ENCODE measurements at places on chromosomes 3 and 15.

DNA sequence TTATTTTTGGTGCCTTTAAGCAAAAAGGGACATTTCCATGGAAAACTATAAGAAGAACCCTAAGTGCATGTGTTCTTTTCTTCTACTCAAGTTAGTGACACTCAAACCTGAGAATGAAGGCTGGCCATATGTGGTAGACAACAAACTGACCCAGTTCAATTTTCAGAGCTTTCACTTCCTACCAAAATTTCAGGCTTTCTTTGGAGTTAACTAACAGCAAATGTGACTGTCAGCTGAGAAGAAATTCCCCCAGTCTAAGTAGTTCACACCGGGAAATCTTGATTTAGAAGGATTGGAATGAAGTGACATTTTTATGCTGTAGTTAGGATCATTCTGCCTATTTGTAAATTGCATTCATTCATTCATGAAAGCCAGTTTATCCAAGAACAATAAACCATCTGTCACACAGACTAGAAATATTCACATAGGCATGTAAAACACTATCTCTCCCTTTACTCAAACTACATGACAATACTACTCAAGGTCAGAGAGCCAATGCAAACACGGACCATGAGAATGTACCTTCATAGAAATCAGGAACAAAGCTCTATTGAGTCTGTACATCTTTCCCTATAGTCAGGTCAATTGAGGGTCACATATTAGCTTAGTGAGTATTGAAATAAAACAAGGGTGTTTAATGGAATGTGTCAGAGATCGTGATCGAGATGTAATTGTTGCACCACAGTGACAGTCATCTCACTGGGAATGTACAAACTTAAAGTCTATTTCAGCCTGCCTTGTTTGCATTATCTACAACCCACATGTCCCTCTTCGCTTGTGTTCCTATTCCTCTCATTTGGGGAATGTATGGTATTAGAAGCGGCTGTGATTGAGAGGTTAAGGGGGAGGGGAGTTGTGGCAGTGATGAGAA is 113.8 kb upstream of the TGFBR2 start:
- no peak for DNase-seq

DNA sequence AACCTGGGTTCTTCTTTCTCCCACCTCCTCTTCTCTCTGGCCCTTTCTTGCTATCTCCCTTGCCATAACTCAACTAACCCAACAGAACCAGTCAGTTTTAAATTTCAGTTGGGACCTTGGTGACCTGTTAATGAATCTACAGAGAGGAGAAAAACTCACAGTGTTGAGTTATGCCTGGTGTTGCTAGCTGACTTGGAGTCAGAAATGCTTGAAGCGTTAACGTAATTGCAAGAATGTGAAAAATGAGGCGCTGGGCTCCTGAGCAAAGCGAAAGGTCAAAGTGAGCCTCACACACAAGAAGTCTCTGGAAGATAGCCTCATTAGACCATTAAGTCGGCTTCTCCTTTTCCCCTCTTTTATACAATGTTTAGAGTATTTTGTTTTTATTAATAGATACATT is 18.4 kb downstream of the MEIS2 start:
- no peak for DNase-seq

- no peak for DNase-seq
Observed at GRCh38 chr15:73139041-73139743, 86.9 kb downstream of the NEO1 start.

GRCh38 chr3:117063930-117064329 is 354.4 kb downstream of the TUSC7 start:
- DNase-seq = no peak

DNA sequence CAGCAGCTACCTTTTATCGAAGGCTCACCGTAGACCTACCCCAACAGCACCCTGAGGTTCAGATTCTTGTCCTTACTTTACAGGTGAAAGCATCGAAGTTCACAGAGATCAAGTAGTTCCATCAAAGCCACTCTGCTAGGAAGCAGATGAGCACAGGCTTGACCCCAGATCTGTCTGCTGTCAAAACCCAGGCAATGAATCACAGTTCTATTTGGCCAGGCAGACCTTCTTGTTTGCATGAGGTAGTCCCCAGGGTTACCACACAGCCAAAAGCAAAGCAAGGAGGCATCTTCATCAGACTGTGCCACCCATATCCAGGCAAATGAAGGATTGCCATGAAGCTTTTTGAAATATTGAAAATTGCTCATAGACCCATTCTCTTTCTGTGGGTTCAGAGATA is 33.0 kb downstream of the HES1 start:
- no peak for DNase-seq

DNA sequence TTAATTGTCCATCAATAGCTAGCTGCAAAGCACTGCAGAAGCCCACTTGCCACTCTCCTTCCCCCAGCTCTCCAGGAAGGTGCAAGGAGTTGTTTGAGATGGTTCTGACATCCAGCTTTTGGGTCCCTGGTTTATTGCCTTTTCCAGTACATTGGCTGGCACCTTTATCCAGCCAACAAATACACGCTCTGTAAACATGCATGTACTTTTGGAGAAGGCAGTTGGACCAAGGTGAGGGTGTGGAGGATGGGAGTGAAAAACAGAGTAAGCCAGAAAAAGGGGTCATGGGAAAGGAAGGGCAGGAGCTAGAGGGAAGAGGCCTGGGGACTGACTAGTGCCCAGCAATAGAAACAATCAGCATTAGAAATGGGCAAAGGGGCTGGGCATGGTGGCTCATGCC is 102.7 kb downstream of the CGNL1 start:
- no peak for DNase-seq

DNA sequence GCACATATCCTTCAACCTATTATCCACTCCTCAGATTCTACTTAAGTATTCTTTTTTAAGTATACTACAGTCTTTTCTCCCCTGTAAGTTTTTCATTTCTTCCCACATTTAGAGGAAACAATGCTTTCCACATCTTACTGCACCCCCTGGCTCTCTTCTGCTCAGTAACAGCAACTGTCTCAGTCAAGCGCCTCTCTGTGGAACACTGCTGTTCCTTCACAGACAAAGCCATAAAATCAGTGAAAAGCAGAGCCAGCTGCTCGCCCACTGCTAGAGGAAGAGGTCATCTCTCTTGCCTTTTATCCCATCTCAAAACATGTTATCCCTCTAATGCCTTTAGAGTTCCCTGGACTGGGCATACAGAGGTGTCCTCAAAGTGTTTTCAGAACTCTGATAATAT is 24.8 kb downstream of the SERP1 start:
- DNase-seq = no peak

DNA sequence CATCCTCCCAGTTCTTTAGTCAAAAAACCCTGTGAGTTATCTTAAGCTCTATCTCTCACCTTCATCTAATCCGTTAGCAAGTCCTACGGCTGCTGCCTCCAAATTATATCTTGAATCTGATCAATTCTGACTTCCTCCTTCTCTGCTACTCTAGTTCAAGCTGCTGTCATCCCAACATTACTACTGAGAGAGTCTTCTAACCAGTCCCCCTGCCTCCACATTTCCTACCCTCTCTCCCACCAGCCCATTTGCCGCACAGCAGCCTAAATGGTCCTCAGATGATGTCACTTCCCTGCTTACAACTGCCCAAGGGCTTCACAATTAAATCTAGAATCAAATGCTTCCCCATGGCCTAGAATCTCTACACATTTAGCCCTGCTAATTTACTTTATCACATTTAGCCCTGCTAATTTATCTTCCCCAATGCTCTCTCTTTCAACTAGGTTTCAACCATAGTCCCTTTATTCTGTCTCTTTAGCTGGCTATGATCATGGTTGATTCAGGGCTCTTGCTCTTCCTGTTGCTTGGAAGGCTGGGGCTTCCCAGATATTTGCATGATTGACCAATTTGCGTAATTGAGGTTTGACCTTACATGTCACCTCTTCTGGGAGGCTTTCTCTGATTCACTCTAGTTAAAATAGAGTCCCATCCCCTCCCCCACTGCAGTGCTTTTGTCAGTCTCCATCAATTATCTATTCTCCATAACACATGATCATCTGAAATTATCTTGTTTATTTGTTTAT is 11.0 kb upstream of the ARL14 start:
- DNase-seq = no peak

DNA sequence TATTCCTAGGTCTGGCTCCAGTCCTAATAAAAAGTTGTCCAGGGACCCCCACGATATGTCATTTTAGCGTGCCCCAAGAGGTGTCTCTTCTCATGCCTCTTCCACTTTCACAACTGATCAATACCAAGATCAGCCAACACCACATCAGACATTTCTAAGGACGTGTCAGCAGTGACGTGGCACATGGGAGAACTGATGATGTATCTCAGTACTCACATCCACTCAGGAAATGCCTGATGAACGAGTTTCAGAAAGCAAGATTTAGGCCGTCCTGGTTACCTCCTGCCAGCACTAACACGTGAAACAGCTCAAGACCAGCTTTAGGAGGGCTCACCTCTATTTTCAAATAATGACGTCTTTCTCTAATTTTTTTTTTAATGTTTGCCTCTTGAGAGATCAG is 19.6 kb downstream of the VGLL4 start:
- peak; percentile 32 for DNase-seq

DNA sequence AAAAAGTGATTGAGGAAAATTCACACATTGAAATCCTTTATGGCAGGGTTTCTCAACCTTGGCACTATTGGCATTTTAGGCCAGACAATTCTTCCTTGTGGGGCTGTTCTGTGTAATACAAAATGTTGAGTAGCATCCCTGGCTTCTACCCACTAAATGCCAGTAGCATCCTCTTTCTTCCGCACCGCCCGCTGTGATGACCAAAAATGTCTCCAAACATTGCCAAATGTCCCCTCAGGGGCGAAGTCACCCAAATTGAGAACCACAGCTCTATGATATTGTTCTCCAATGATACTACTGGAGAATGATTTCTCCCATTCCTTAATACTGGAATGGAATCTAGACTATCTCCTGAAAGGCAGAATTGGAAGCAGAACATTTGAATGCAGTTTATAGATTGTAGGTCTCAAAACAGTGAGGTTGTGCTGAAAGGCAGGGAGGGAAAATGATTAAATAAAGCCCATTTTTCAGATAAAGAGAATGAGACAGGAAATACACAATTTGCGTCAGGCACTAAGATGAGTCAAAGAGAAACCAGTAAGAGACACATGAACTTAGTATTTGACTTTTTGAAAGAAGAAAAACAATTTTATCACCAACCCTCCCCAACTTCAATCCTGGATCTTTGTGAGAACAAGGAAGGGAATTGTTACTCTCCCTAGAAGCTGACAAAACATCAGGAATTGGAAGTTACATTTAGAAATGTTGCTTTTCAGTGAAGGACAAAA is 101.6 kb upstream of the TNIK start:
- DNase-seq = no peak

DNA sequence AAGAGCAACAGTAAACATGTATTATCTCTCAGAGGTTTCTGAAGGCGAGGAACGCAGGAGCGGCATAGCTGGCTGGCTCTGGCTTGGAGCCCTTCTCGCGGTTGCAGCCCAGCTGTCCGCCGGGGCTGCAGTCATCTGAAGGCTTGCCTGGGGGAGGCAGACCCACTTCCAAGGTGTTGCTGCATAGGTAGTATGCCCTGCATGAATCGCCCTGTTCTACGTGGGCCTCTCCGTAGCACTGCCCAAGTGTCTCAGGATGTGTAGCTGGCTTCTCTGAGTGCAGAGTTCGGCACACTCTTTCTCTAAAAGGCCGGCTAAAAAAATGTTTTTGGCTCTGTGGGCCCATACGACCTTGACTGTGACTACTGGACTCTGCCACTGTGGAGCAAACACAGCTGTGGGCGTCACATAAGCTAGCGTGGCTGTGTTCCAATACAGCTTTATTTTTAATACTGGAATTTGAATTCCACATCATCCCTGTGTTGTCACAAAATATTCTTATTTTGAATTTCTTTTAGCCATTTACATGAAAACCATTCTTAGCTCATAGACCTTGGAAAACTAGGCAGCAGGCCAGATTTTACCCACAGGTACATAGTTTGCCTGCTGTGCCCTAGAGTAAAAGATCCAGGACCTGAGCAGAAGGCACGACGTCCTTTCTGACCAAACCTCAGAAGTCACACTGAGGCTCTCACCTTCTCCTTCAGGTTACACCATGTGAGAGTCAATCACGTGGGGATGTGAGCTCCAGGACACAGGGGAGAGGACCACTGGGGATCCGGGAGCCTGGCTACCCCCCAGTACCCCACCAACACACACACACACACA is 55.9 kb downstream of the PGPEP1L start:
- no peak for DNase-seq
